NCI-H187 (cell line): ENCODE measurements at places on chromosomes 3 and 15.

GRCh38 chr3:158165141-158165655, 55.3 kb downstream of the RSRC1 start:
- no peak for DNase-seq

- DNase-seq = no peak
These were observed 46.0 kb downstream of the CCNL1 start for GRCh38 chr3:157113832-157114505.

- no peak for DNase-seq
These were observed 99.1 kb upstream of the SEMA6D start for GRCh38 chr15:47618241-47618640.

DNA sequence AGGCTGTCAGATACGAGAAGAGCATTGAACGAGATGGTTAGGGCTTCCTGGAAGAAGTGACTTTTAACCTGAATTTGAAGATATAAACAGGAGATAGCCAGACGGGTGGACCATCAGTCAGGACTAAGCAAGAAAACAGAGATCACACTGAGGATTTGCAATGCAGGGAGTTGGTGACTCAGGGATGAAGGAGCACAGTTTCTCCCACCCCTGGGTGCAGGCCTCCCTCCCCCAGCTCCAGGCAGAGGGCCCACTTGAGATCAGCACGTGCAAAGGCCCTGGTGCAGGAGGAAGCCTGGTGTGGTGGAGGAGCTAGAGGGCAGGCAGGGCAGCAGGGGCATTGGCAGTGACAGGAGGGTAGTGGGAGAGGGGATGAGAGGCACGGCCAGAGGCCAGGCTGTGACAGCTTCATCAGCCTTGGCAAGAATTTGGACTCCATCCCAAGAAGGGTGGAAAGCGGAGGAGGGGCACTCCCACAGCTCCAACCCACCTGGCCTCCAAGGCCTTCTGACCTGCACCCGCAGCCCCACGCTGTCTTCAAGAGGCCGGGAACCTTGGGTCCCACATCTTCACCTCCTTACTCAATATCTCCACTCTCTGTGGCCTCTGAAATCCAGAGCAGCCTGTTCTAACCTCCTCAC, 8.7 kb upstream of the PCSK6 start:
- no peak for DNase-seq

GRCh38 chr3:99509224-99509623, 129.2 kb upstream of the COL8A1 start:
- no peak for DNase-seq
